ENCODE measurements at places on chromosomes 3 and 15.

DNA sequence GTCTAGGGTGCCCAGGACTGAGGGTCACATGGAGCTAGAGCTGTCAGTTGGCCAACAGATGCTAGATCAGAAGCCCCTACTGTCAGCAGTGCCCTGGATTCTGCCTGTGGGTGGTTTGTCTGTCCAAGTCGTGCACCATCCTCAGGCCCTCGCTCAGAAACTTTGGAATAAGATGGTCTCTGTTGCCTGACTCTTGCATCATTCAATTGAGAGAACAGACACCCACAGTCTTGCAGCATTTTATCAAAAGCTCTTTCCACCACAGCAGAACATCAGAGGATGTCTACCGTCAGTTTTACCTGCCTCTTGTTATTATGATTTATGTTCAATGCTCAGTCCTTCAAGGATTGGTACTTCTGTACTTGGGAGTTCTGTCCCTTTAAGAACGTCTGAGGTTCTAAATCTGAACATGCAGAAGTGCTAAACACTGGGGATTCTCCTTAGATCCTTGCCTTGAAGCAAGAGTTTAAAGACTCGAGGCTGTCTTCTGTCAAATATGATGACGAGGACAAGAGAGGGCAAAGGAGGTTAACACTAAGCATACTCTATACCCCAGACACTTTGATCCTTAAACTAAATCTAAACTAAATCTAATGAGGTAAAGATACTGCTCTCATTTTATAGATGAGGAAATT, 4.8 kb downstream of the AQP9 start:
- DNase-seq, result no peak

- no peak for DNase-seq
Observed at GRCh38 chr3:112763258-112763657, 83.4 kb downstream of the CD200R1L start.

DNA sequence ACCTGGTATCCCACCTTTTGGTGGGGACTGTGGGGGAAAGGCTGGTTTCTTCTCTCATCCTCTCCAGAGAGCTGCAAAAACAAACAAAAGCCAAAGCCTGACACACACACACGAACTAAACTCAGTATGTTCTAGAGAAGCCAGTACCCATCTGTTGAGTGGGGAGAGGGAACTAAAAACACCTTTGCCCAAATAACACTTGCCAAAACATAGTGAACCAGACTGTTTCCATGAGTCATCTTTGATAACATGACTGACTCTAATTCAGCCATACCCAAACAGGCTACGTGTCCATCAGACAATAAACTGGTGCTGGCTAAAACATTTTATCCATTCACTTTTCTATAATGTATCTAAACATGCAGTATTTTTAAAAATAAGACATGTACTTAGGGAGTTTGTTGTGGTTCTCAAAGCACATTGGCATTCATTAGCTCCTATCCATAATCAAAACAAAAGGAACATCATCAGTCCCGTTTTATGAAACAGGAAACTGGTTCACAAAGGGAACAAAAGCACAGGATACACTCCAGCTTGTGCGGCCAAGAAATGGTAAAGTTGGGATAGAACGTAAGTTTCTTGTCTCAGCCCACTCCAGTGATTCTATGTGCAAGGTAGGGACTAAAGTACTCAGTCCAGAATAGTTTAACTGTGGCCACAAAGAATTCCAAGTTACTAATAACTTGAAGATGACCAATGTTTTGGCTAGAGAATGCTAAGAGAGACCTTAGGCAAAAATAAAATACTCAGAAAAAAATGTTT, 16.1 kb downstream of the LYSMD2 start:
- DNase-seq, result no peak

GRCh38 chr3:131957511-131957910, 77.3 kb downstream of the CPNE4 start:
- DNase-seq, result no peak

- DNase-seq, result no peak
Observed at GRCh38 chr3:165624761-165625160, 212.5 kb downstream of the BCHE start.

DNA sequence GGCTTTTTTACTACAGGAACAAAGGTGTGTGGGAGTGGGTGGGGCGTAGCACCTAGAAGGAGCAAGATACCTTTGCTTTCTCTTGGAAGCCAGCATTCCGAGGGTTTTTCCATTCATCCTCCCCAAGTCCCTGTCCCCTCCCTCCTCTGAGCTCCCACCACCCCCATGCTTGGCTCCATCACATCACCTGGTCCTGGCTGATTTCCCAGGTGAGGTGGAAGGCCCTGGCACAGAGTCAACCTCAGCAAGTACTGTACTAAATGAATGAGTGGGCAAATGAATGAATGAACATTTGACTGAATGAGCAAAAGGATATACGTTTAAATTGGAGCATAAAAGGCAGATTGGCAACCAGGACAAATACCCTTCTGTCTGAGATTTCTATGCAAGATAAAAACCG, 45.4 kb downstream of the DZIP1L start:
- no peak for DNase-seq

DNA sequence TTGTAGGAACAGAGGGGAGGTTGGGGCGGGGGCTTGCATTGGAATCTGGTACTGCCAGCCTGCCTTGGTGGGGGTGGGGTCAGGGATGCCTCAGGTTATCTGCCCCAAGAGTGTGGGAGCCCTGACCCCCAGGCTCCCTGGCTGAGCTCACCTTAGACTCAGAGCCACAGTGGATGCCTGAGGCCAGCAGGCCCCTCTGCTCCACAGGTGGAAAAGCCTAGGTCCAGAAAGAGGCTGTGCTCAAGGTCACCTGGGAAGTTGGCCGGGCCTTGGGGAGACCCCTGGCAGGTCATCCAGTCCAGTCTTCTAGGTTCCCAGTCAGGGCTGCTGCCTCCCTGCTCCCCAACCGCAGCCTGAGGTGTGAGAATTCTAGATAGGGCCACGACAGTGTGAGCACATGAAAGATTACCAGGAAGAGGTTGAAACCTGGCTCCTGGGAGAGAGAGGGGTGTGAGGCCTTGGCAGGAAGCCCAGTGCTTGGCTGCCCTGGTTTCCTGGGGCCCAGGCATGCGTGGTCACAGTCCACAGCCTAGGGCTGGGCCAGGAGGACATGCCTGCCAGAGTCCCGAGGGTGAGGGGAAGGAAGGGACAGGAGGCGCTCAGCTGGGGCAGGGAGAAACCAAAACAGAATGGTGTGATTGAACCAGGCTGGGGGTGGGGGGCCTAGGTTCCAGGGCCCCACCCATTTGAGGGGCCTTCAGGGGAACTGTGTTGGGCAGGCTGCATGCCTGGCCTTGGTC, 4.9 kb downstream of the HDAC11 start:
- no peak for DNase-seq

- DNase-seq, result no peak
Observed at GRCh38 chr15:48865370-48866079, 12.4 kb upstream of the EID1 start.

DNA sequence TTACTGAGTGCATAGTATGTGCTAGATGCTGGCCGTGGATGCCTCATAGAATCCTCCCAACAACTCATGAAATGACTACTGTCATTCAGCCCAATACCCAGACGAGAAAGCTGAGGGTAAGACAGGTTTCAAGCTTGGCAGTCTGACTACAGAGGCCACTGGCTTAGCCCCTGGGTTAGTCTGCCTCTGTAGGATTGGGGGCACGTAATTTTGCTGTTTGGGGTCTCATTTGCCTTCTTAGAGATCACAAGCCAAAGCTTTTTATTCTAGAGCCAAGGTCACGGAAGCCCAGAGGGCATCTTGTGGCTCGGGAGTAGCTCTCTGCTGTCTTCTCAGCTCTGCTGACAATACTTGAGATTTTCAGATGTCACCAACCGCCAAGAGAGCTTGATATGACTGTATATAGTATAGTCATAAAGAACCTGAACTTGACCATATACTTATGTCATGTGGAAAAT, 1.0 kb upstream of the CCR5 start:
- DNase-seq, result no peak

- DNase-seq, result no peak
Observed at GRCh38 chr15:50120729-50121128, 1.7 kb upstream of the ATP8B4 start.

DNA sequence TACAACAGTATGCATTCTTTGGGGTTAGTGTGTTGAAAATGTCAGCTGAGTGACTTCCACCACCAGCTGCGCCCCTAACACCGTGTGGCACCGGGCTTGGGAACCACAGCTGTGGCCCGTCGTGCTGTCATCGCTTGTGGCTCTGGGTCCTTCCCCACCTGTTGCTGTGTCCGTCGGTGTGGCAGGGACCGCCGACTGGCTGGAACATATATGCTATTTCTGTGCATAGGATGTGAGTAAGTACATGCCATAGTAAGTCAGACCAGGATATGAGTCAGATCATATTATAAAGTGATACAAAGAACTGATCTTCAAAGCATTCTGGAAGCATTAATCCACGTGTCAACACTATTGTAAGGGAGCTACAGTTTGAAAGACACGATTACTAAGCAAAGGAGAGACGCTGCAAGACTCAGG, 31.9 kb downstream of the EHD4 start:
- DNase-seq, result no peak

DNA sequence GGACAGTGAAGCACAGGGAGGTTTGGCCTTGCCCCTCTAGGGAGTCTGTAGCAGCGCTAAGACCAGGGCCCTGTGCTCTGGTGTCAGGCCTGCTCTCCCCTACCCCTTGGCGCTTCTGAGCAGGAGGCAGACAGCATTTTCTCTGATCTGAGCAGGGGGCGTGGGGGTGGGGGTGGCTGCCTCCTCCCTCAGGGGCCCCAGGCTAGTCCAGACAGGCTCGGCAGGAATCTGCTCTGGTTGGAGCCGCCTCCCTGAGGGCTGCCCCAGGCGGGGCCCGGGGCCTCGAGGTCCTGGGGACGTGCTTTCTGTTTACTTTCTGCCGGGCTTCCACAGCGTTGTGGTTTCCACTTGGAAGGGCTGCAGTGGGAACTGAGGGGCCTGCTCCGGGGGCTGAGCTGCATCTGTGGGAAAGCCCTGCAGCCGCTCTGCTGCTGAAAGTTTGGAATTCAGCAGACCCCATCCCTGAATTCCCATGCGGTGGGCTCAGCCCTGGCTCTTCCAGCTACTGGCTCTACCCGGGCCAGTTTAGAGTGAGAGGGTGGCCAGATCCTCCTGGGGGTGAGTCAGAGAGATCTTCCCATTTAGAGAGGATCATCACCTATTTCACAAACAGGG, 105.4 kb downstream of the LINGO1 start:
- no peak for DNase-seq

GRCh38 chr3:127413871-127414270, 126.0 kb upstream of the PRR20G start:
- no peak for DNase-seq

GRCh38 chr3:185423178-185423577, 60.2 kb downstream of the MAP3K13 start:
- DNase-seq, result no peak

- no peak for DNase-seq
Observed at GRCh38 chr3:175187586-175187985, 328.5 kb downstream of the NAALADL2 start.
